Endodermal cell (in vitro differentiated cells): ENCODE measurements at places on chromosomes 12 and 14. TPM values are rescaled to one million over a fixed set of nuclear protein-coding genes. Genes with fewer than 3 reads are reported as not detected.

DNA sequence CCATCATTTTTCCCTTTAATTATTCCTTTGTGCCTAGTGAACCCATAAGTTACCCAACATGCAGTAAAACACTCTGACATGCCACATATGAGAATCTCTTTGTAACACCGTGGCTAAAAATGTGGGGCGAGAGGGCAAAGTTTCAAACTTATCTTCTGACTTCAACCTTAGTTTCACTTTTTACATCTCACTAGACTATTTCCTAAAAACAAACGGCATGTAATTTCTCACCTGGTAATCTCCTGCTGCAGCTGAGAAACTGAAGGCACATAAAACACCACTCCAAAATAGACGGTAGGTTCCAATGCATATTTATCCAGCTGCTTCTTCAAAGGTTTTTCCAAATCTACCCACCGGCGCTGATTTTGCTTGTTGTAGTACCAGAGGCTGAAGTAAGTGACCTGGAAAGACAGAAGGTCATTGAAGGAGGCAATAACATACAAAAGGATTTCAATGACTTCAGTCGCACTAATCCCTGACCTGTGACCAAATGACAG is 37.9 kb downstream of the PTPN21 start:
- no peak for DNase-seq

The PLA2G1B gene
- total RNA-seq: not detected in 3 replicates

The CEP128 gene
- total RNA-seq: 14.0 and 21.6 TPM in 2 replicates

The TAS2R7 gene
- not detected in 2 replicates for total RNA-seq

GRCh38 chr12:11719678-11720099 is 70.2 kb downstream of the ETV6 start:
- peak; percentile 84 for DNase-seq

GRCh38 chr12:18521461-18521860 is 216.4 kb downstream of the PLCZ1 start:
- no peak for DNase-seq

DNA sequence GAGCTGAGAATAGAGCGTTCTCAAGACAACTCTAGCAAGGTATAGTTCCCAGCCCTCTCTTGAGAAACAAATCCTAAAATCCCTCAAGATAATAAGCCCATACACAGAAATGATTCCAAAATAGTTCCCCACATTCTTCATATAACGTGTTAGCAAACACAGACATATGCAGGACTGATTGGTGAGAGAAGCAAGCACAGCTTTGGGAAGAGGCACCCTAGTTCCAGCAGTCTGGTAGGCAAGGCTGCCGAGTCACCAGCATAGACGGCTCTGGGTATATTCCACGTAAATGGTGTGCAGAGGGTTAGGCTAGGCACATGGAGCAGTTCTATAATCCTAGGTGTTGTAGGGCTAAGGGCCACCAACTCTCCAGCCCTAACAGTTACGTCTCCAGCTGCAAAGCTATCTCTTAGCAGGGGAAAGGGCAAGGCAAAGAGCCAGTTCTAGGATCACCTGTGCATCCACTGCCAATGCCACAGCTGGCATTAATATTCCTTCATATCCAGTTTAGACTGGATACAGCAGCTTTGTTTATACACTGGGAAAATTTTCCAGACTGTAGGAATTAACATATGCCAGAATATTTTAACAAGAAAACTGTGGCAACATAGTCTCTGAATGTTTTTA is 52.9 kb downstream of the SH2B3 start:
- DNase-seq: peak; percentile 36

- DNase-seq: no peak
These were observed 5.1 kb downstream of the ARHGDIB start for GRCh38 chr12:14956024-14956891.

The PRB2 gene
- total RNA-seq: not detected in 3 replicates

- DNase-seq: no peak
These were observed 69.2 kb upstream of the ATXN7L3B start for GRCh38 chr12:74468401-74468800.

GRCh38 chr12:64744422-64745258 is 14.6 kb downstream of the GNS start:
- no peak for DNase-seq

DNA sequence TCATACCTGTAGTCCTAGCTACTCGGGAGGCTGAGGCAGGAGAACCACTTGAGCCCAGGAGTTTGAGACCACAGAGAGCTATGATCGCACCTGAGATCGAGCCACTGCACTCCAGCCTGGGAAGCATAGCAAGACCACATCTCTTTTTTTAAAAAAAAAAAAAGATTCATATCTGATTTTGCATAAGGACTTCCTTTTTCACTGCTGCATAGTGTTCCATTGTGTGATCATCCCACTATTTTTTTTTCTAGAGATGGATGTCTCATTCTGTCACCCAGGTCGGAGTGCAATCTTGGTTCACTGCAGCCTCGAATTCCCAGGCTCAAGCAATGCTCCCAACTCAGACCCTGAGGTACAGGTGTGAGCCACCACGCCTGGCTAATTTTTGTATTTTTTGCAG is 50.4 kb downstream of the PHETA1 start:
- DNase-seq: no peak

- no peak for DNase-seq
These were observed 163.0 kb downstream of the OTOGL start for GRCh38 chr12:80262346-80262745.

The CLEC4A gene
- 0.38 and 0.53 TPM in 2 replicates for total RNA-seq

DNA sequence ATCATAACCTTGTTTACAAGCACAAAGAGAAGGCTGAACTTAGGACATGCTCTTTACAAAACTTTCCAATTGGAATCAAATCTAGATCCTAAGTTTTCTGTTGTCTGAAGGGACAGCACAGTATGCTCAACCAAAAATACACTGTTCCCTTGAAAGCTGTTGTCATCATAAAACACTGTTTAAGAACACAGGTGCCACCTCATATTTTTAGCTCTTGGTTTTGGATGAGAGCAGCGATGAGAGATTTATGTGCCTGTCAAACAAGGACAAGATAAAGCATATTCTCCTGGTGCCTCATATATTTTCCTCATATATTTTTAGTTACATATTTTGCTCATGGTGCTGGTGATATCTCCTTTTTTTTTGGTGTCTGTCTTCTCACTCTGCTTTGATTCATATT is 788.4 kb downstream of the AACS start:
- DNase-seq: no peak

GRCh38 chr12:25394025-25394424 is 143.3 kb upstream of the KRAS start:
- DNase-seq: no peak

DNA sequence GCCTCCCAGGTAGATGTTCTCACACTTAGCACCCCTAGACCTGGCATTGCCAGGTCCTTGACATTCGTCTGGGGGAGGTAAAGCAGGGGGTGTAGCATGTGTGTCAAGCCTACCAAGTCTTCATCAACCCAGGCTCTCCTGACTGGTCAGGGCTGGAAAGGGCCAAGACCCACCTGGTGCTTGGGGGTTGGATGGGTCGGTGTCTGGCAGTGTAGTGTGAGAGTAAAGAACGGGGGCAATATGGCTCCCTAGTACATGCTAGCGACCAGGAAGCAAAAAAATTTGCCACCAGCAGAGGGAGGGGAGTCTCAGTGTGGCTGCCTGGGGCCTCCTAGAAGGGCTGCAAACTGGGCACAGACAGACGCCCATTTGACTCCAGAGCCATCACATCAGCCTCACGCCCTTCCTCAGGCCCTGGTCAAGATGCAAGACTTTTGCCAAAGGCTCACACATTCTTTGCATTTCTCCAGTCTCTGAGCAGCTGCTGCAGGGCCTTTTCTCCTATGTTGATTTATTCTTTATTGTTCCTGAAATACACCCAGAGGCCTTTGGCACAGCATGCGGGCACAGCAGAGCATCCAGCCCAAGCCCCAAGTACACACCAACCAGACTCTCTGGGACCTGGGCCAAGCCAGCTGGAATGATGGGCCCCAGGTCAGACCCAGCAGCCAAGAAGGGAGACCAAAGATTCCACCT is 38.3 kb upstream of the PNMA1 start:
- DNase-seq: no peak

The TMCC3 gene
- 2.5 and 3.7 TPM in 2 replicates for total RNA-seq

DNA sequence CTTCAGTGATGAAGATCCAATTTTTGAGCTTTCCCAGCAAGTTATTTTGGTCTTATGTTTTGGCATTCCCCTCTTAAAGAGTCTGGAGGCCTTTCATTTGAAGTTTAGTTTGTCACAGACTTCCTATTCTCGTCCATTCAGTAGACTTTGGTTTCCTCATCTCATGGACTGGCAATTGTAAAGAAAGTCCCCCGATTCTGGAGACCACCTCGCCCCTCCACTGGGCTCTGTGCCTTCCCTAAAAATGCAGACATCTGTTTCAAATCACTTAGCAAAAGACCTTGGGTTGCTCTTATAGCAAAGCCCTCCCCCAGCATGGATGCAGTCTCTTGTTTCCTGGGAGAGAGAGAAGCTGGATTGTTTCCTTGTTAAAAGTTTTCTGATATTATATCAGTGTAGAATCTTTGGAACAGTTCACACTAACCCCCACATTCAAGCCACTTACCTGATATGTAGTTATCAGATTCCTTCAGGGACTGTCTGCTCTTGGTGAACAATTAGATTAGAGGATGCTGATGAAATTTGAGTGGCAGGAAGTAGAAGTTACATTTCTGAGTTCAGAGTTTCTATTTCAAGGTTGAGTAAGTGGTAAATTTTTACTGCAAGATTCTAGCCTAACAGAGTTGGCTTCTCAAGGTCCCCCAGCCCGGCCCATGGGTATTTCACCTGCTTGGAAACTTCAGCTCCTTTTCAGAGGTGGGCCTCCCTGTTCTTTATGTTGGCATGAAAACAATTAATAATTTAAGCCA is 56.3 kb downstream of the PLXNC1 start:
- DNase-seq: peak; percentile 45

The SPIC gene
- not detected in 3 replicates for total RNA-seq

GRCh38 chr12:981176-981828 is 9.7 kb upstream of the ERC1 start:
- DNase-seq: no peak

DNA sequence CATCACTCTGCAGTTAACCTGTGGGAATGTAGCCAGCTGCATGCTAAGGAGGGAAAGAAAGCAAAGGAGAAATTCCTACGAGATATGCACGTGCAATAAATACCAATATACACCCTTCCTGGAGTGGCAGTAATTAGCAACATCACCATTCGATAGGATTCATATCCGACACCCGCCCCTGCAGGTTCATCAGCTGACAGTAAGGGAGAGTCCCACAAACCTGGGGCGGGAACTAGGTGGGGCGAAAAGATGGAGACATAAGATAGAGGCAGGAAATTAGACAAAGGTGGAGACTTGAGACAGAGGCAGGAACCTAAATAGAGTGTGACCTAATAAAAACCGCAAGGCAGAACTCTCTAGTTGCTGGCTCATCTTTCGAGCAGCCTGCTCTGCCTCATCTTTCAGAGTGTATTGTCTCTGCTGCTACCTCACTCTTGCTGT is 51.6 kb downstream of the PLEKHG3 start:
- no peak for DNase-seq

DNA sequence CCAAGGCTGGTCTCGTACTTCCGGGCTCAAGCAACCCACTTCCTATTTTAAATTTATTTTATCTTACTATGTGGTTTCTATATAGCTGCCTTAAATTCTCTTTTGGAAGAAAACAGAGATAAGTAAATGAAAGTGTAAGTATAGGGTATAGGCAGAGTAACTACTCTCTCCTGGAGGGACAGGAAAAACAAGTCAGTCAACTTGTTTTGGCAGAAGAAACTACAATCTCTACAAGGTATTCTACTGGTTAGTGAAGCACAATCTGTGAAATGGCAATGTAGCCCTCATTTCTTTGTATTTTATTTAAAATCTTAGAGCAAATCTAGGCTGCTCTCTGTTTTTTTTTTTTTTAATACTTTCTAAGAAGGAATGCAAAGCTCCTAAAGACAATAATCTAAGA is 55.4 kb downstream of the UBR7 start:
- DNase-seq: no peak

The ISM2 gene
- 1.3 to 8.9 TPM (median 1.9 TPM) in 3 replicates for total RNA-seq

- DNase-seq: no peak
These were observed 91.1 kb upstream of the DYNC1H1 start for GRCh38 chr14:101873076-101873825.

- DNase-seq: no peak
These were observed 30.9 kb upstream of the KLRD1 start for GRCh38 chr12:10276774-10277173.

DNA sequence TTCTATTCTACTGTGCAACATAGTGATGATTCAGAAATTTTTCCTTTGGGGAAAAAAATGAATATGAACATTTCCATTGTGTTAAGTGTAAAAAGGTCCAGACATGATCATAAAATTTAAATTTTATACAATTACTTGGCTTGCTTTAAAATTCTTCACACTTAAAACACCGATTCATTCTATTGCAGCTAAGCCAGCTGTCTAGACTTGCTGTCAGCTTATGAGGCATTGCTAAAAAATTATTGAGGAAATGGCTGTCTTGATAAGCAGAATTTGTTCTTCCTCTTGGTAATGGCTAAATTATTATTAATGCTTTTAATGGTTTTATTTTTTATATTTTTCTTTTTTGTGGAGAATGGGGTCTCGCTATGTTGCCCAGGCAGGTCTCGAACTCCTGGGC is 1.8 kb downstream of the LYSET start:
- DNase-seq: no peak

DNA sequence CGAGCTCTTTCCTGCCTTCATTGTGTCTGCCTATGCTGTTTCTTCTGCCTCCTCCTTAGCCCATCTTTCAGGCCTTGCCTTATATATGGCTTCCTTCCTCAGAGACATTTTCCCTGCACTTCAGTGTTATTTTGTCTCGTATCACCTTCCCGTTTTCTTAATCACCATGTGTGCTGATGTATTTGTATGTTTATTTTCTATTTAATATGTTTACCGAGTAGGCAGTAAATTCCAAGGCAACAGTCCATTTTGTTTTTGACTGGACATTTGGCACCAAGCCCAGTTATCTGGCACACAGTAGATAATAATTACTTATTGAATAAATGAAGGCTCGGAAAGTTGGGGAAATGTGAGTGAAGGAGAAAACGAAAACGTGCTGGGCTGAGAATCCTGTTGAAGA is 4.6 kb upstream of the POU6F1 start:
- DNase-seq: no peak

The SMIM41 gene
- not detected in 3 replicates for total RNA-seq

- DNase-seq: peak; percentile 84
These were observed 233.3 kb upstream of the PPFIA2 start for GRCh38 chr12:81992461-81992860.

- DNase-seq: peak; percentile 74
These were observed 1.4 kb downstream of the ACTN1 start for GRCh38 chr14:68977718-68978171.

DNA sequence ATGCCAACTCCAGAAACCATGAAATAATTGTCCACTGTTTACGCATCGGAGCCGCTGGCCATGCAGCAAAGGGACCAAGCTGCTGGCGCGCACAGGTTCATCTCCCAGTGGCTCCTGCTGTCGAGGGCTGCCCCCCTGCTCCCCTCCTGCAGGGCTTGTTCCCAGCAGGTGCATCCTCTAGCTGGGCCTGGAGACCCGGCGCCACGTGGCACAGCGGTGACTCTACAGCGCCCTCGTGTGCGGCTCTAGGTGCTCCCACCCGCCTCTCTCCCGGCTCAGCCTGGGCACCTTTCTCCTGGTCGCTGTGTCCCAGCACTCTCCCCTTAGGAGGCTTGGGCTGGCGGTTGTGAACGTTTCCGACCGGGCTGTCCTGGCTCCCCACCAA is 37.5 kb upstream of the INF2 start:
- peak; percentile 54 for DNase-seq

The LTB4R gene
- total RNA-seq: 4.5 and 6.4 TPM in 2 replicates

The TROAP gene
- total RNA-seq: 43.1 to 91.2 TPM (median 87.4 TPM) in 3 replicates
